ENCODE measurements at places on chromosomes 3 and 15.

GRCh38 chr15:85706779-85707518 lies 87.8 kb downstream of the KLHL25 start:
- DNase-seq, result no peak

- DNase-seq, result peak; percentile 52
Measured at GRCh38 chr3:186361762-186362536, at the start of gene DGKG. Gene DGKG, minus strand, starts transcription at chr3:186362234. Its CDS starts 41,775 bp downstream, at chr3:186320459.

DNA sequence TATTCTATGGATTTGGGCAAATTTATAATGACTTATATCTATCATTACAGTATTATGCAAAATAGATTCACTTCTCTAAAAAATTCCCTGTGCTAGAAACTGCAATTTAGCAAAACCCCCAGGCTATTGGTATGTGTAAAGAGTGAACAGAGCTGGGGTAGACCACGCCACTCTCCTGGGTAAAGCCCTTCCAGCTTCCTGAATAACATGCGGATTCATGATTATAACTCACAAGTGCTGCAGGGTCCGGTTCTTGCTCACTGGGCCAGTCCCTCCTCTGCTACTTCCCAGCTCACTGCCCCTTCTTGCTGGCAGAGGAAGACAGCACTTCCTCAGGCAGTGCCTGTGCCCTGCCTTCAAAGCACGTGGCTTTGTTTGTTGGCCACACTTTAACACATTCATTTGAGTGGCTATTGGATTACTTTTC lies 4.1 kb downstream of the CD80 start:
- no peak for DNase-seq

GRCh38 chr3:37987751-37988179 lies 2.8 kb upstream of the VILL start:
- DNase-seq, result no peak

GRCh38 chr15:75063338-75063737 lies 39.9 kb downstream of the PPCDC start:
- DNase-seq, result no peak

GRCh38 chr15:45441686-45442085 lies 63.3 kb upstream of the GATM start:
- DNase-seq, result no peak

GRCh38 chr3:4950351-4950784 lies 28.9 kb upstream of the BHLHE40 start:
- DNase-seq, result no peak

Measured in GM12892 (cell line).